Left renal pelvis (tissue), 4 donors: ENCODE measurements at places on chromosomes 6 and 20.

DNA sequence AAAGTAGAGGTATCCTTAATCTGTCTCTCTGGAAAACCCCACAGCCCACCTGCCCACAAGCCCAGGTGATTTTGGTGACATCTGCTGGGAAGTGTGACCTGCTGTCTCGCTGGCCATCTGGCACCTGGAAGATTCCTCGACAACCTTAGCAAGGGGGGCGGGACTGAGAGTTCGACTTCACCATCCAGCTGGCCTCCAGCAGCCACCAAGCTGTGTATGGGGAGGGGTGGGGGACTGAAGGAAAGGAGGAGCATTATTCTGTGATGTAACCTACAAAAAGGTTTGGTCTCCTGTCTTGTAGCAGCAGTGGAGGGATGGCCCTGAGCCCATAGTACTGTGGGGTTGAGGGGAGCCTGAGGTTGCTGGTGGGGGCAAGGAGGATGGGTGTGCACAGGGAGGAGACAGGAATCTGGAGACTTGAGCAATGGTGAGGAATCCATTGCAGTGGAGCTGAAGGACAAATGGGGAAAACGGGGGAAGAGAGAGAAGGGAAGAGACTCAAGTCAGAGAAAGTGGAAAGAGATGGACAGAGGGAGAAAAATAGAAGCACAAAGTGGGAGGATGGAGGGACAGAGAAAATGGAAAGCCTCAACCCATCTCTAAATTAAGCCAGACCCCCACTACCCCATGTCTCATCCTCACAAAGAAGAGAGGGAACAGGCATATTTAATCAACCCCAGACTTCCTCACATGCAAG is 4.0 kb downstream of the LY6G6F start:
- DNase-seq = no peak

- DNase-seq = peak; percentile 68
These were observed 501 bp downstream of the PLCG1 start for GRCh38 chr20:41137614-41138474.

- DNase-seq = no peak
These were observed 129.9 kb upstream of the GRIK2 start for GRCh38 chr6:101263596-101263995.

GRCh38 chr6:107355659-107356058 is 103.7 kb downstream of the PDSS2 start:
- no peak for DNase-seq

DNA sequence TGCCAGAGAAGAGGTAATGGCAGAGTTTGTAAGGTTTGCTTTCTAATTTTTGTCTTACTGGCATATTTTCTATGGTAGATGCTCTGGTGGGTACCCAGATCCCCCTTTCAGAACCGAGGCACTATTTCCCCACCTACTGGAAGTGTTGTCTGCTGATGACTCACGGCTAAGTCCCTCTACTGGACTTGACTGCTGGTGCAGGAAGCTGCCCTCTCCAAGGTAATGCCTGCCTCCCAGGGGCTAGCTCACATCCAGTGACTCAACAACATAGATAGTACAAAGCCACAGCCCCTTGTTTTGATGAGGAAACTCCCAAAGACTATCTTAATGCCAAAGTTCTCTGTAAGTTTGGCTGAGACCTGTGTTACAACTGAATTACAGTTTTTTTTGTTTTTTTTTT is 285.4 kb upstream of the FLRT3 start:
- no peak for DNase-seq

DNA sequence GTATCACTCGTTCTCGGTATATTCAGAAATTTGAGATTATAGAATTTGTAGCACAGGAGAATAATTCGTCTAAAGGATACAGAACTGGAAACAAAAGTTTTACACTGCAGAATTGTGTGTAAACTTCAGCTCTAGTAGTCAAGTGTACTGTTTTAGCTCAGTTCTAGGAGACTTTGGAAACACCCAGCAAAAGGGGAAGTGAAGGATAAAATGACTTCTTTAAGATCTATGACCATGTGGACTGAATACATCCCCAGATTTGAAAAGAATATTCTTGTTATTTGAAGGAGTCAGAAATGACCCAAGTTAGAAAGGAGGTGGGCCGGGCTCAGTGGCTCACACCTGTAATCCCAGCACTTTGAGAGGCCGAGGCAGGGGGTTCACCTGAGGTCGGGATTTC is 174.0 kb upstream of the FOXQ1 start:
- DNase-seq = no peak

DNA sequence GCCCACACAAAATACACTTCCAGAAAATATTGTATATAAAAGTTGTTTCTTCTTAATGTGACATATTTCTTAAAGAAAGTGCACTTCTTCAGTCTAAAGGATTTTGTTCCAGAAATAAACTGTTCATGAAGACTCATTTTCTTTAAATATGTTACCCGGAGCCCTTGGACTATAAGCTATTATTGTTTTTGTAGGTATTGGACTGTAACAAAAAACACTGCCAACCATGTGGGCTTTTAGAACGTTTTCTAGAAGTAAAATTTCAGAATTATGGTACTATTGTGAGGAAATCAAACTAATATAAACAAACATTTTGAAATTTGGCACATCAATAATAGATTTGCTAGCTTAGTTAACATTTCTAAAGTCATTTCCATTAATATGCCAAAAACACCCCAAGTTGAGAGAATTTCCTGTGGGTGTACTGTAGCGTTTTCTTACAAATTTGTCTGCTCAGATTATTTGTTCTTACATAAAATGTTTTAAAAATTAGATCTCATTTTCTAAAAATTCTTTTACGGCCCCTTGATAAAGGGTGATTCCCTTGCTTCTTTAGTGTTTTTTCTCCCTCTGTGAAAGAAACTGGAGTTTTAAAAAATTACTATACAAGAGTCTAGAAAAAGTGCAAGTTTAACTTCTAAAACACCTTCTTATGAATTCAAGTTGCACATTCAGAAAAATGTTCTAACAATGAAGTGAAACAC is 3.4 kb downstream of the NKX2-4 start:
- no peak for DNase-seq

DNA sequence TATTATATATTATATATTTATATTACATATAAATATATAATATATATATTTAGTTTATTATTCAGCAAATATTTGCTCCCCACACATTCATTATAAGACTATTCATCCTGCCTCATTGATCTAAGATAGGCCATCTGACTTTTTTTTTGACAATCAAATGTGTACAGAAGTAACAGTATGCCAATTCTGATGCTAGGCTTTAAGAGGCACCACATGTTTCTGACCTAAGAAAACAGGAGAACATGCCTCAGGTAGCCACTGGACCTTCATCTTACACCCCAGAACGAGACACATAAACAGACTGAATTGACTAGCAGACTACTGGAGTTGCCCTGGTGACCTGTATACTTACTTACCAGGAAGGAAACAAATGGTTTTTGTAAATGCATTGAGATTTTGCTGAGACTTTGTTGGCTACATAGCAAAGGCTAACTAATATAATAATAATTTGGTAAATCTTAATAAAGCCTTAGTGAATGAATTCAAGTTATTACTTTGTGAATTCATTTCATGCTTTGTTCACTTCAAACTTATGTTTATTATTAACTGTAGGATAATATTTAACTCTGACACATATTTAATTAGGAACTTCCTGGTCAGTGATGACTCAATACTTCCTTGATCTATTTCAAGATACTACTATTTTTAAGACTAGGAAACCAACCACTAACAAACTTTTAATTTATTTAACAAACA is 13.4 kb upstream of the MYO6 start:
- no peak for DNase-seq

DNA sequence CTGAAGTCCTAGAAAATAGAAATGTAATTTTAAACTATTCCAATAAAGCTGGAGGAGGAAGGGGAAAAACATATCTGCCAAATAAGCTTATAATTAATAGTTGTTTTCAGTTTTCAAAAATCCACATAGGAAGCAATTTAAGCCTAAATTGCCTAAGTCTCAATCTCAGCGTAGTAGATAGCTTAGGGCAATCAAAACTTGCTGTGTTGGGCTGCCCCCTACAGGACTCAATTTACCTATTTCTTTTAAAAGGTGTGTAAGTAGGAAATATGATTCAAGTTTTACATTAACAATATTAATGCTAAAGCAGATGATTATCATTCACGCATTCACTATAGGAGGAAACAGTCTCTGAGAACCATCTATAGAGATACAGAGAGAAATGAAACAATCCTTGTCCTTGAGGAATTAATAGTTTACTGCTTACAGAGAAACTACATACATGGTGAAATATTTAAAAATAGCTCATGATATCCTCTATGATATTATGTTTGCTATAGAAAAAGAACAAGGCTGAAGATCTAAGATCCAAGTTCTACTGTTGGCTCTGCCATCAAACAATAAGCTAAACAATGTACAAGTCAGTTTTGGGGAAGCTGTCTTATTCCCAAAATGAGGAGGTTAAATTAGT is 102.1 kb downstream of the ATG5 start:
- peak; percentile 21 for DNase-seq

DNA sequence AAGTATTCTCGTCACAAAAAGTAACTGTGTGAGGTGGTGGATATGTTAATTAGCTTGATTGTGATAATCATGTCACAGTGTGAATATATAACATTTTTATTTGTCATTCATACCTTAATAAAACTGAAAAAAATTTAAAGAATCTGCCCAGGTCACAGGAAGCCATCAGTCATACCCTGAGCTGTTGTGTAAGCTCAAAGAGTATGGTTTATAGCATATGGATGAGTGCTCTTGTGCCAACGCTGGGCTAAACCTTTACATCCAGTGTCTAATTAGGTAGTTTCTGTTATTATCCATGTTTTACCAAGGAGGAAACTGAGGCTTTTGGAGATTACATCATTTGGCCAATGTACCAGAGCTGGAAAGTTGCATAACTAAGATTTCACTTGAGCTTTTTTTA is 11.4 kb downstream of the PKIG start:
- DNase-seq = no peak

DNA sequence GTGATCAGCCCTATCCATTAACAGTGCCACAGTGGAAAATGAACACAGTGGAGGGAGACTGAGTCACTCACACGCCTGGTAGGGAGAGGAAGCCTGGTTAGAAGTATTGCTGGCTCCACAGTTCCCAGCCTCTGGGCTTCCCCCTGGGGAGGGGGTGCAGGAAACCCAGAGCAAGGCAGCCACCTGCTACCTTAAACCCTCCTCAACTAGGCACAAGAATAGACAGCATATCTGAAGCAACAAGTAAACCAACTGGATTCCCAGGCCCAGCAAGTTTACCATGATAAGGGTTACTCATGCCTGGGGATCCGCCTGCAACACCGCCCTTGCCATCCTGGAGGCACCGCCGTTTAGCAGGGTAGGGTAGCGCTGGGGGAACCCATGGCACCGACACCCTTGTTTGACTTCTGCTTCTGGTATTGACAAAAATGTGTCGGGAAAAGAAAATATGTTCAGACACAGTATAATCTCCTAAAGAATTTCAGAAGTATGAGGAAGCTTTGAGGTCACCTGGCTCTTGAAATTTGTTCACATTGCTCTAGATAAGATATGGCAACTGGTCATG is 38.3 kb downstream of the SLC22A23 start:
- no peak for DNase-seq

- no peak for DNase-seq
These were observed 58.6 kb upstream of the MRPS10 start for GRCh38 chr6:42276034-42276890.

- no peak for DNase-seq
These were observed 3.1 kb downstream of the MAP1LC3A start for GRCh38 chr20:34561661-34562060.

DNA sequence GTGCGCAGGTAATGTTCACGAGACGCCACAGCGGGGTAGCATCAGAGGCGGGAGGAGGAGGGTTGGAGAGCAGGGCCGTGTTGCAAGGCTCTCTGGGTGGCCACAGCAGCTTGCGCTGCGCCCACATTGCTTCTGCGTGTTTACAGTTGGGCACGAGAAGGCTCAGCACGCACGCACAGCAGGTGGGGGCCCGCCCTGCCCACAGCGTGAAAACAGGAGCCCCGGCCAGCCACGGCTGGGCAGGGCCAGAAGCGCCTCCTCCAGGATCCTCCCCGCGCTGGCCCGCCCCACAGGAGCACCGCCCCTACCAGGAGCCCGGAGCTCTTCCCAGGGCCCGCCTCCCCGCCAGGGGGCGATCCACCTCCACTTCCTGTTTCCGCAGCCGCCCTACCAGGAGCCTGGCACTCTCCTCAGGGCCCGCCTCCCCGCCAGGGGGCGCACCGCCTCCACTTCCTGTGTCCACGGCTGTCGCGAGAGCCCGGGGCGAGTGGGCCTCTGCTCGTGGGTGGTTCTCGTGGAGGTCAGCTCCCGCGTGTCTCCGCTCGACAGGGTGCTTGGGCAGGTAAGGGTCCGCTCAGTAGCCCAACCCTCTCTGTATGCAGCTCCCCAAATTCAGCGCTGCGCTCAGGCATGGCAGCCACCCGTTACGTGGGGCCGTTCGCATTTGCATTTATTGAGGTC is at the start of gene FAM50B:
Gene FAM50B (plus strand): TSS at position 449 of the 681 bp plus-strand sequence. CDS start 439 bp downstream, outside the sequence.
- peak; percentile 79 for DNase-seq

DNA sequence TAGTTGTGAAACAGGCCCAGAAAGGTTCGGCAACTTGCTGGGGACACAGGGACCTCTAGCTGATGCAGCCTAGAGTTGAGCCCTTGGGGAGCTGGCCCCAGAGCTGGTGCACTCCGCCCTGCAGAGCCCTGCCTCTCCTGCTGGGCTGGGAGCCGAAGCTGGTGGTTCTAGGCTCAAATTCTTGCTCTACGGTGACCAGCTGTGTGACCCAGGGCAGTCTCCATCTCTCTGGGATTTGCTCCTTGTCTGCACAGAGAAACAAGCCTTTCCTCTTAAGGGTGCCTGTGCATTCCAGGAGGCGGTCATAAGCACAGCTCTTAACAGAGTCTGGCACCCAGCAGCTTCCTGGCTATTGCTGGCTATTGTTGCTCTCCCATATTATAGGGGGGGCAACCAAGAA is 47.4 kb downstream of the RBM38 start:
- DNase-seq = no peak

GRCh38 chr20:32834972-32835371 is 15.2 kb downstream of the MAPRE1 start:
- DNase-seq = no peak

GRCh38 chr20:45246109-45246508 is 8.3 kb downstream of the SLPI start:
- no peak for DNase-seq

DNA sequence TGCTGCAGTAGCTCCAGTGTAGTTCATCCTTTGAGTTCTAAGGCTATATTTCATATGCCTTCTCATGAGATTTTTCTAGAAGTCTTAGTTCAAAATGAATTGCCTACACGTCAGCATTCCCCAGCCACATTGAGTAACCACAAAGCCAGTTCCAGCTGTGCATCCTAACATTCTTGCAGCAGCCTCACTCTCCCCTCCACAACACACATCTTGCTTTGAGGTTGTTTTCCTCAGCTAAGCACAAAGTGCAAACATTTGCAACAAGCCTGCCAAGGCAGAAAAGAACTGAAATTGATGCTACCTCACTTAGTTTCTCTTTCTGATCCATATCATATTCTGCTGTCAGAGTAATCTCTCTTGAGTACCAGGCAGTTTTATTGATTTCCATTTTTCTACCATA is 160.7 kb upstream of the KCNQ5 start:
- DNase-seq = no peak

DNA sequence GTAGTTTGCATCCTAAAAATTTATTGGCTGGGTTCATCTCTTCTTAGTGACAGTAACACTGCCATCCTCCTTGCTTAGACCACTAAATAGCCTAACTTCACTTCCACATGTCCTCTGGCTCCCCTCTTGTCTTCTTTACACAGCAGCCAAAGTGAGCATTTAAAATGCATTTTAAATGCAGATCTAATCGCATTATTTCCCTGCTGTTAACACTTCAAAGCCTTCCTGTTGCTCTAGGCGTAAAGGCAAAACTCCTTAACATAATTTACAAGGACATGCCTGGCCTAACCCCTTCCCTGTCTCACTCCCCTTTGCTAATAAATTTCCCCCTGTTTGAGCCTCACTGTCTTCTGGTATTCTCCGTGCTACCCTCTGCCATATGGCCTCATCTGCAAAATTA is 26.5 kb downstream of the NKAIN2 start:
- no peak for DNase-seq
